ENCODE measurements at places on chromosomes 3 and 15. TPM values are rescaled to one million over a fixed set of nuclear protein-coding genes. Genes with fewer than 3 reads are reported as not detected.

The MYD88 gene
- total RNA-seq, result 6.4 TPM

The IGF1R gene
- 46.0 TPM for total RNA-seq

The CCRL2 gene
- total RNA-seq, result 0.25 TPM

The DNAJC13 gene
- 59.0 TPM for total RNA-seq

The ZNF860 gene
- 2.2 TPM for total RNA-seq

The TRAT1 gene
- not detected for total RNA-seq

The CTDSPL2 gene
- total RNA-seq, result 89.2 TPM

The NUP210 gene
- 7.6 TPM for total RNA-seq

The THRB gene
- 54.1 TPM for total RNA-seq

The CCR5 gene
- total RNA-seq, result not detected

The FEZF2 gene
- 15.2 TPM for total RNA-seq

The SMCO1 gene
- not detected for total RNA-seq

The BMF gene
- 4.2 TPM for total RNA-seq

The ITPKA gene
- 1.2 TPM for total RNA-seq

The ADCY5 gene
- 22.1 TPM for total RNA-seq

The NT5DC2 gene
- 52.1 TPM for total RNA-seq

The C3orf49 gene
- not detected for total RNA-seq

The MESP2 gene
- not detected for total RNA-seq

The SLC15A2 gene
- 9.3 TPM for total RNA-seq

The CADPS gene
- total RNA-seq, result 202 TPM
